ENCODE measurements at places on chromosomes 7 and 10. TPM values are rescaled to one million over a fixed set of nuclear protein-coding genes. Genes with fewer than 3 reads are reported as not detected.

DNA sequence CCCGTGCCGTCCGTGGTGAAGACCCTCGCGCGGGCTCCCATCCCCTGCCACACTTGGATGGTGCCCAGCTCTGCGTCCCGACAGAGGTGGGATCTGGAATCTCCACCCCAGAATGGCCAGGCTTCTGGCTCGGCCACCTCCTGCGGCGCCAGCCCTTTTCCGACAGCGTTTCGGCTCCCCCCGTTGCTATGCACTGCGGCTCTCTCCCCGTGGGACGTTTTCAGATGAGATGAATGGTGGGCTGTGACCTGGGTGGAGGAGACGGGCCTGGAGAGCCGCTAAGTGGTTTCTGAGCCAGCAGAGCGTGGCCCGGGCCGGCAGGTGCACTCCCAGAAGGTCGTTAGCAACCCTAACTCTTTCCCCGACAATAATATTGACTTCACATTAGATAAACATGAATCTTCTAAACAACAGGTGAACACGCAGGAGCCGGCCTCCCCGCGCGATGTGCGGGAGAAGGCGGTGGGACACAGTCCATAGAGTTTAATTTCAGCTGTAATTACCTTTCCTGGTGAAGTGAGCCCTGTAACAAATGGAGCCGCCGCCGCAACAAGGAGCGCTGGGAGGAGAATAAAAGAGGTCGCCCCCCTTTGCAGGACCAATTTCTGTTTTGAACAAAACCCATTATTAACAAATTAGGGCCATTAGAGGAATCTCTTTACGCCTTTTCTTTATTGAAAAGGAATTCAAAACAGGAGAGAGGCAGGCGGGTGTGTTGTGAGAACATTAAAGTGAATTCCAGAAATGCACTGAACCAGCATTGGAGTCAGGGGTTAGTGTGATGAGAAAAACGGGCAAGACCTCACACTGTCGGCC lies 294.3 kb upstream of the PFKP start:
- no peak for DNase-seq

GRCh38 chr10:124827474-124827873 lies 25.9 kb downstream of the ABRAXAS2 start:
- DNase-seq, result peak; percentile 61

DNA sequence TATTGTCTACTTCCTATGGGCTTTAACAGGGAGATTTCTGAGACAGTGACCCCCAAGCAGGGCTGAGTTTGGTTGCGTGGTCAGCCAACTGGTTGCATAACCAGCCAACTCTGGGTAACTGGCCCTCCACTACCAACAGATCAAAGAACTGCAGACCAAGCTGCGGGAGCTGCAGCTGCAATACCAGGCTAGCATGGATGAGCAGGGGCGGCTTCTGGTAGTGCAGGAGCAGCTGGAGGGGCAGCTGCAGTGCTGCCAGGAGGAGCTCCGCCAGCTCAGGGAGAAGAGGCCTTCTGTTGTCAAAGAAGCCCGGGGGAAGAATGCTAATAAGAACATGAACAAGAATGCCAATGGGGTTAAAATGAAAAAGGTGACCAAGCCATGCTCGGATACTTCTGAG lies 15.7 kb upstream of the FLNC start:
- no peak for DNase-seq

- no peak for DNase-seq
Observed at GRCh38 chr7:41758321-41758720, 55.4 kb upstream of the INHBA start.

DNA sequence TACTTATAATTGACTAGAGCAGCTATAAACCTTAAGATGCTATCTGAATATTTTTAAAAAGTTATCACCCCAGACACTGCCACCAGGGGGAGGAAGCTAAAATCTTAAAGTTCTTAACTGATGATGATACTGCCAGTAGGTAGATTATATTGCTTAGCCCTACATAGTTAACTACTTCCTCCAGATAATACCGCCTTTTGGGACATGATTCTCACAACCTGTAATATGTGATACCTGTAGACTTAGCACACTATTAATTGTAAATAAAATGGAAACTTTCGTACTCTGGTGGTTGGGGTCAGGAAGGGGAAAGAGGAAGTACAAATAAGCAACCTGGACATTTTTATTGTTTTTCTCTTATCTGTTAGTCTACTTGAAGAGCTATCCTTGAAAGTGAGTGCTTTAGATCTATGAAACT lies 268.9 kb downstream of the ADK start:
- peak; percentile 51 for DNase-seq

- no peak for DNase-seq
Observed at GRCh38 chr10:27344568-27345454, 104.2 kb upstream of the ACBD5 start.

- no peak for DNase-seq
Observed at GRCh38 chr7:2196381-2197378, 36.1 kb downstream of the MAD1L1 start.

DNA sequence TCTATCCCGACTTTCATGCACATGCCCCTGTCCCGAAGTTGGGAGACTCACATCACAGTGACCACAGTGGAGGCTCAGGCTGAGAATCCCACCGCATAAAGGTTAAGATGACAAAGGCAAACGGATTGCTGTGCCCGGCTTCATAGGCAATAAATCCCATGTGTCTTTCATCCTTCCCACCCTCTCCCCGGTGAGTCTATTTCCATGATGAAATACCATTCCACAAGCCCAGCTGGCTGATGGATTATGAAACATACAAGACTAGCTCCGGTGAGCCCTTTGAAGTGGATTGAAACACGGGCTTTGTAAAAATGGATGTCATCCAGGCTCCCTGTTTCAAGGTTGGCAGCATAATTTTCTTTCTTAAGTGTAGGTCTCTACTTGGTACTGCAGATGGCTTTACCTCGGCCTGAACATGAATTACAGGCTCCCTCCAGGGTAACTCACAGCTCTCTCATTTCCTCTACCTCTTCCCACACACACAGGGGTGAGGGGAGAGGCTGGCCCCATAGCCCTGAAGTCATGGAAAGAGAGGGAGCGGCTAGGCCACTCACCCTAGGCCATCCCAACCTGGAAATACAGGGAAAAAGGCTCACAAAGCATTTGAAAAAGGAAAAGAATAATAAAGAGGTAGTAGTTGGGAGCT lies 92.0 kb upstream of the CALN1 start:
- peak; percentile 6 for DNase-seq

GRCh38 chr10:79471776-79472175 lies 26.4 kb upstream of the ZCCHC24 start:
- DNase-seq, result no peak

- no peak for DNase-seq
Observed at GRCh38 chr10:59047957-59048618, 128.4 kb upstream of the PHYHIPL start.

The CYP2C8 gene
- total RNA-seq, result not detected

The PTPRN2 gene
- total RNA-seq, result not detected

The C10orf105 gene
- total RNA-seq, result not detected

The MALRD1 gene
- not detected for total RNA-seq

The MINDY4 gene
- total RNA-seq, result 3.5 TPM

The PURB gene
- total RNA-seq, result 17.0 TPM

The GRID1 gene
- not detected for total RNA-seq

Data from GM23248 (cell line).